ENCODE measurements at places on chromosomes 7 and 10.

DNA sequence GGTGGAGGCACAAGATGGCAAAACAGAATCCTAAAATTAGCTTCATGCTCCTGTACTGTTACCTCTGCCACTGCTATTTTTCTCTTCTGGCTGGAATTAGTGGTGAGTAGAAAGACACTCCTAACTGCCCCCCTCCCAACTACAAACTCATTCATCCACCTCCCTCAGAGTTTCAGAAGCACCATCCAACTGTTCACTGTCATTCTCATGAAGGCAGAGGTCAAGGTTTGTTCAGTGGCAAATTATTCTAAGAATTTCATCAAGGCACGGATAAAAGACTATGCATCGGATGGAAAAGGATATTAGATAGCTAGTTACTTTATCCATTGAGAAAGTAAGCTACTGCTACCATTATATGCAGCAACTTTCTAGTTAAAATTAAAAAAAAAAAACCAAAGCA lies 59.7 kb downstream of the LRGUK start:
- H3K4me1 ChIP-seq: no peaks in the 10 kb centered on the region
- DNase-seq: no peak
- H3K27me3 ChIP-seq: no peaks in the 10 kb centered on the region
- H3K36me3 ChIP-seq: no peaks in the 10 kb centered on the region
- no peak overlapping the region for H3K27ac ChIP-seq
- H3K4me3 ChIP-seq: no peak overlapping the region

DNA sequence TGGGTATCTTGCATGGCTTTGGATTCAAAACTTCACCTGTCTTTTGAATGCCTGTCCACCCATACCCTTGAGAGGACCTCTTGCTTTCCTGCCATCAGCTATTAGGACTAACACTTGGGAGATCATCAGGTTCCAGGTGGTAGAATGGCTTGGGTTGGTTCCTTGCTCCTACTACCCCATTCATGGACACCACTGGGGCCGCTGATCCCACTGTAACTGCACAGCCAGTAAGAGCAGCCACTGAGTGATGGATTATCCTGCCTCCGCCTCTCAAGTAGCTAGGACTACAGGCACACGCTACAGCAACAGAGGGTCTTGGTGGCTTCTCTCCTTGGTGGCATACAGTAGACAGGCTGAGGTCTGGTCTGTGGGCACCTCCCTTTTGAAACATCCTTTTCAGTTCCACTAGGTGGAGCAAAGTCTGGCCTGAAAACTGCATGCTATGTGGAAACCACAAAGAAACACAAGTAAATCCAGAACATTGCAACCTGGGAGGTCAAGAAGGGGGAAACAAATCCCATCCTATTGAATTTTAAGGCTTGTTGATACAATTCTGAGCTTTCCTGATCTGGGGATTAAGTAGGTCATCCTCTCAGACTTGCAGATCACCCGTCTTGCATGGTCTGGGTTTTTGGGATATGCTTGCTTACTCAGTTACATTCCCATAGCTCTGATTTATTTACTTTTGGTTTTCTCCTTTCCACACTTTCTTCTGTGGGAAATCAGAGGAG lies 9.4 kb downstream of the WBP1L start:
- H3K4me3 ChIP-seq: no peak overlapping the region
- no peak for DNase-seq
- H3K4me1 ChIP-seq: peaks cover 14% of the 10 kb centered on the region
- no peak overlapping the region for H3K27ac ChIP-seq

GRCh38 chr10:98261436-98262277 lies 6.3 kb downstream of the LOXL4 start:
- H3K27me3 ChIP-seq: no peaks in the 10 kb centered on the region
- no peaks in the 10 kb centered on the region for H3K36me3 ChIP-seq
- H3K4me1 ChIP-seq: no peaks in the 10 kb centered on the region
- no peak overlapping the region for H3K27ac ChIP-seq

DNA sequence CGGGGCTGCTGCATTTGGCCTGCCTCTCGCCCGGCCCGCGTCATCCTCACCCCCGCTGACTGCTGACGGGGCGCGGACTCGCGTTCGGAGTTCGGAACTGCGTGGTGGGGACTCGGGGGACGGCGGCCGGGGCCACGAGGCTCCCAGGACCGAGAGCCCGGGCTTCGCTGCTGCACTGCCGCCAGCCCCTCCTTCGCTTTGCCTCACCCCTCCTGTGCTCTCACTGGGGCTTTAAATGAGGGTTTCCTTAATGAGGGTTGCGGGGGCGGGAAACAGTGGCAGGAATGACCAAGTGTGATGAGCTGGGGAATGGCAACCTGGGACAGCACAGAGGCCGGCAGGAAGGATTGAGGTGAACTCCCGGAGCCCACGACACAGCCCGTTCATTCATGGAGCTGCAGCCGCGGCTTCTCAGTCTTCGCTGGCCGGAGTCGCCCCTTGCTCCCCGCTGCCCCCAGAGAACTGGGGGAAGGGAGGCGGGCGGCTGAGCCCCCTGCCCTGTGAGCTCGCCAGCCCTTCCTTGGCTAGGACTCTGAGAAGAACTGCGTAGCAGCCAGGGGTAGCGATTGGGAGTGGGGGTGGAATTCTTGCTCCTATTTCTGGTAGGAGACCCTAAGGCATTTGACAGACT lies 1.5 kb upstream of the LRRC4 start:
- H3K4me3 ChIP-seq: no peak overlapping the region
- H3K27me3 ChIP-seq: no peaks in the 10 kb centered on the region
- H3K36me3 ChIP-seq: peaks cover 4% of the 10 kb centered on the region
- no peak overlapping the region for H3K27ac ChIP-seq
- H3K4me1 ChIP-seq: peaks cover 10% of the 10 kb centered on the region
- no peak for DNase-seq

- DNase-seq: no peak
- no peaks in the 10 kb centered on the region for H3K4me1 ChIP-seq
- no peaks in the 10 kb centered on the region for H3K27me3 ChIP-seq
- no peak overlapping the region for H3K27ac ChIP-seq
- H3K36me3 ChIP-seq: no peaks in the 10 kb centered on the region
- no peak overlapping the region for H3K4me3 ChIP-seq
Observed at GRCh38 chr7:21193895-21194294, 234.0 kb upstream of the SP4 start.

- H3K27ac ChIP-seq: no peak overlapping the region
- no peaks in the 10 kb centered on the region for H3K4me1 ChIP-seq
- H3K4me3 ChIP-seq: no peak overlapping the region
- no peaks in the 10 kb centered on the region for H3K36me3 ChIP-seq
- DNase-seq: no peak
Observed at GRCh38 chr7:134083766-134084487, 43.2 kb upstream of the LRGUK start.

DNA sequence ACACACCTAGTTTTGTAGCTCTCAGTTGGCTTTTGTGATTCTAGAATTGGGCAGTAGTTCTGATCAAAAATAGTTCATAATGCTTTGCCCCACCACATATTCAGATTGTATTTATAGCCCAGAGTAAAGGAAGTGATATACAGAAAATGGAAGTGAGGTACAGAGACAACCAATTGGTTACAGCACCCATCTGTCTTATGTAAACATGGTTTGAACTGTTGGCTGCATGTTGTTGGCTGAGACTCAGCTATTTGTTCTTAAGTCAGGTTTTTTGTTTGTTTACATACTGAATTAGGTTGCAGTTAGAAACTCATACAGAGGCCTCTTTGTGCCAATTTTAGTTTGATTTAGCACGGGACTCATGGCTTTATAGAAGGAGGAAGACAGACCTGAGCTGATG lies 158.9 kb upstream of the GPR26 start:
- H3K27me3 ChIP-seq: no peaks in the 10 kb centered on the region
- DNase-seq: no peak
- no peaks in the 10 kb centered on the region for H3K4me1 ChIP-seq
- no peak overlapping the region for H3K4me3 ChIP-seq
- H3K36me3 ChIP-seq: no peaks in the 10 kb centered on the region

DNA sequence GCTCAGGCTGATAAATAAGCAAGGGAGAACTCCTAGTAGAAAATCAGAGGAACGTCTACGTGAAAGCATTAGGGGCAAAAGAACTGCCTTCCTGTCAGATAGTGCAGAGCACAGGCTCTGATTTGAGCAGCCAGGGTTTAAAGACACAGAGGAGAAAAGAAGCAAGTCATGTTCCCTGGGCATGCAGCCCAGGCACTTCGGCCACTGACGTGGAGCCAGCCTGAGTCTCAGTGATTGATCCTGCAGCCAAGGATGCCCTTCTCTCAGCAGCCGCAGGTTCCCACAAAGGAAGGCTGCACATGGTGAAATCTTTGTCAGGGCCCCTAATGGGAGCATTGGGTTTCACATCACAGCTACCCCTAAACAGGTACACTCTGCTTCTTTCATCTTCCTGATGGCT lies 161.7 kb upstream of the HPS1 start:
- H3K36me3 ChIP-seq: no peaks in the 10 kb centered on the region
- no peaks in the 10 kb centered on the region for H3K4me1 ChIP-seq
- DNase-seq: no peak
- no peak overlapping the region for H3K27ac ChIP-seq

DNA sequence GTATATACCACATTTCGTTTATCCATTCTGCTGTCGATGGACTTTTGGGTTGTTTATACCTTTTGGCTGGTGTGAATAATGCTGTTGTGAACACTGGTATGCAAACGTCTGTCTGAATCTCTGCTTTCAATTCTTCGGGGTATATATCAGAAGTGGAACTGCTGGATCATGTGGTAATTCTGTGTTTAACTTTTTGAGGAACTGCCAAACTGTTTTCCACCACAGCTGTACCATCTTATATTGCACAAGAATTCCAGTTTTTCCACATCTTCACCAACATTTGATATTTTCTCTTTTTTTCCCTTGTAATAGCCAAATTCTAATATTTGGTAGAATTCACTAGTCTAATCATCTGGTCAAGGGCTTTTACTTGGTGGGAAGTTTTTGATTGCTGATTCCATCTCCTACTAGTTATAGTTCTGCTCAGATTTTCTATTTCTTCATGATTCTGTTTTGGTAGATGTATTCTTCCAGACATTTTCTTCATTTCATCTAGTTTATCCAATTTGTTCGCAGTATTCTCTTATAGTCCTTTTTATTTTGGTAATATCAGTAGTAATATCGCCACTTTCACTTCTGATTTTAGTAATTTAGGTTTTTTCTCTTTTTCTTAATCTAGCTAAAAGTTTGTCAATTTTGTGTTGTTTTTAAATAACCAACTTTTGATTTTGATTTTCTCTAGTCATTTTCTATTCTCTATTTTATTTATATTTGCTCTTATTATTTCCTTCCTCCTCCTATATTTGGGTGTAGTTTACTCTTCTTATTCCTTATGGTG lies 271.2 kb downstream of the ZEB1 start:
- H3K4me1 ChIP-seq: no peaks in the 10 kb centered on the region
- no peak for DNase-seq
- H3K4me3 ChIP-seq: no peak overlapping the region

DNA sequence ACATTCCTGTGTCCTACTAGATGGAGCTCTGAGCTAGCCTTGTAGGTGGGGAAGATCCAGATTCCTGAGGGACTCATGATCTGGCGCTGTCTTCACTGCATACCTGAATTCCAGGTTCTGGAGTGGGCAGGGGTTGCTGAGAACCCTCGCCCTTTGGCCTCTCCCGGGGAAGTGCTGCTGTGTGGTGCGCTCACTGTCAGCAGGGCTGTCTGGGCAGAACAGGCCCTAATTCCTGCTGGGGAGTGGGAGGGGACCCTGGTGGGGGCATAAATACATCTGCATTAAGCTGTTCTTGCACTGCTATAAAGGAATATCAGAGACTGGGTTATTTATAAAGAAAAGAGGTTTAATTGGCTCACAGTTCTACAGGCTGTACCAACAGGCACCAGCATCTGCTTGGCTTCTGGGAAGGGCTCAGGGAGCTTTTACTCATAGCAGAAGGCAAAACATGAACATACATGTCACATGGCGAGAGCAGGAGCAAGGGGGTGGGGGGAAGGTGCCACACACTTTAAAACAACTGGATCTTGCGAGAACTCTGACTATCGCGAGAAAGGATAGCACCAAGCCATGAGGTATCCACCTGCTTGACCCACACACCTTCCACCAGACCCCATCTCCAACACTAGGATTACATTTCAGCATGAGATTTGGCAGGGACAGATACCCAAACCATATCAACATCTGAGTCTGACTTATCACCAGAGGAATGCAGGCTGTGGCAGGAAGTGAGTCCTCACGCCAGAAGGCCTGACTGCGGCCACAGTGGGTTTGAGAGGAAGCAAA lies 115.0 kb downstream of the ADCY1 start:
- no peak overlapping the region for H3K27ac ChIP-seq
- no peak for DNase-seq
- H3K4me3 ChIP-seq: no peak overlapping the region
- peaks cover 4% of the 10 kb centered on the region for H3K27me3 ChIP-seq

GRCh38 chr10:97738616-97739015 lies 1.7 kb downstream of the ZFYVE27 start:
- H3K27ac ChIP-seq: no peak overlapping the region
- no peak for DNase-seq
- H3K27me3 ChIP-seq: no peaks in the 10 kb centered on the region
- no peak overlapping the region for H3K4me3 ChIP-seq
- peaks cover 15% of the 10 kb centered on the region for H3K36me3 ChIP-seq

- H3K27ac ChIP-seq: no peak overlapping the region
- H3K27me3 ChIP-seq: no peaks in the 10 kb centered on the region
- no peak overlapping the region for H3K4me3 ChIP-seq
- H3K36me3 ChIP-seq: no peaks in the 10 kb centered on the region
- H3K4me1 ChIP-seq: no peaks in the 10 kb centered on the region
- no peak for DNase-seq
Observed at GRCh38 chr7:36661135-36661840, 63.0 kb downstream of the AOAH start.

- no peak overlapping the region for H3K27ac ChIP-seq
- H3K27me3 ChIP-seq: no peaks in the 10 kb centered on the region
- DNase-seq: no peak
Observed at GRCh38 chr7:37371755-37372154, 76.9 kb downstream of the ELMO1 start.

DNA sequence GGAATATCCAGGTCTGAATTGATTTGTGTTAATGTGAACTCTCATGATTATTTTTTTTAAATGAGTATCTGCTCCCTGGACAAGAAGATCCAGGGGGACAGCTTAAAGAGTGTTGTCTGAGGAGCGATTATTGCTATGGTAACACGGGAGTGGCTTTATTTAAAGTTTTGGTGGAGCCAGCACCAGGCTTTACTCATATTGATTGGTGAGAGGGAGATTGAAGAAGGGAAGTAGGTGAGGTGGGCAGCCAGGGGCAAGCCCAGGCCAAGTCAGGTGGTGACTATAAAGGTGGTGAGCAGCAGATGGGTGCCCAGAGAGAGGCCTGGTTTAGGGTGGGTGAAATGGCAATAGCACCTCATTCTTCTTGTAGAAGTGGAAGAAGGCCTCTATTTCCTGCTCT lies 10.2 kb upstream of the AGR2 start:
- no peaks in the 10 kb centered on the region for H3K27me3 ChIP-seq
- no peak overlapping the region for H3K4me3 ChIP-seq
- H3K27ac ChIP-seq: no peak overlapping the region

GRCh38 chr7:82358923-82359322 lies 84.7 kb downstream of the CACNA2D1 start:
- DNase-seq: no peak
- no peaks in the 10 kb centered on the region for H3K4me1 ChIP-seq
- no peak overlapping the region for H3K27ac ChIP-seq
- no peak overlapping the region for H3K4me3 ChIP-seq
